ENCODE measurements at places on chromosomes 2 and 18.

DNA sequence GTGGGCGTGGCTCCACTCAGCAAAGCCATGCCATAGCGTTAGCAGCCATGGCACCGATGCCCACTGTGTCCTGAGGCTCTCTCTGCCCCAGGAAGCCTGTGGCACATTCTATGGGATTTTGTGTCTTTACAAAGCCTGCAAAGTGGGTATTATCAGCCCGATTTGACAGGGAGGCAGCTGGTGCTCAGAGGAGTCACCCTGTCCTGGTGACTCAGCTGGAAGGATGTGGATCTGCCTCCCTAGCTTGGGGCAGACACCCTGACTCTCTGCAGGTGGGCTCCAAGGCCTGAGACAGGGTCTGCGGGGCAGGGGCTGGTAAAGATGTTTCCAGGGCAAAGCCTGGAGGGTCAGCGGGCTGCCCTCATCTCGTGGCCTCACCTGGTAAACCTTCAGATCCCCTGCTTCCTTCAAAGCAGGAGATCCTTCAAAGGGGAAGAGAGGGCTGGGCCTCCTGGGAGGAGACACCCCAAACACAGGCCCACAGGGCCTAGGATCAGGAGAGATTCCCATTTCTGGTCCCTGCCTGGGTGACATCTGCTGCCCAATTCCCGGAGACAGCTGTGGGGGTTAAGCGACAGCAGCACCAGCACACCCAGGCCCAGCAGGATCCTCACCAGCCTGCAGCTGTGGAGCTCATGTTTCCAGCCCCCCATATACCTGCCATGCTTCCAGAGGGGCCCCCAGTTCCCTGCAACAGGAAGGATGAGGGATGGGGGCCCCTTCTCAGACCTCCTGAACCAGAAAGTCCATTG, 3.0 kb upstream of the ASB1 start:
- DNase-seq: no peak

- DNase-seq: no peak
Measured at GRCh38 chr2:109318949-109319342, 189.9 kb downstream of the SH3RF3 start.

DNA sequence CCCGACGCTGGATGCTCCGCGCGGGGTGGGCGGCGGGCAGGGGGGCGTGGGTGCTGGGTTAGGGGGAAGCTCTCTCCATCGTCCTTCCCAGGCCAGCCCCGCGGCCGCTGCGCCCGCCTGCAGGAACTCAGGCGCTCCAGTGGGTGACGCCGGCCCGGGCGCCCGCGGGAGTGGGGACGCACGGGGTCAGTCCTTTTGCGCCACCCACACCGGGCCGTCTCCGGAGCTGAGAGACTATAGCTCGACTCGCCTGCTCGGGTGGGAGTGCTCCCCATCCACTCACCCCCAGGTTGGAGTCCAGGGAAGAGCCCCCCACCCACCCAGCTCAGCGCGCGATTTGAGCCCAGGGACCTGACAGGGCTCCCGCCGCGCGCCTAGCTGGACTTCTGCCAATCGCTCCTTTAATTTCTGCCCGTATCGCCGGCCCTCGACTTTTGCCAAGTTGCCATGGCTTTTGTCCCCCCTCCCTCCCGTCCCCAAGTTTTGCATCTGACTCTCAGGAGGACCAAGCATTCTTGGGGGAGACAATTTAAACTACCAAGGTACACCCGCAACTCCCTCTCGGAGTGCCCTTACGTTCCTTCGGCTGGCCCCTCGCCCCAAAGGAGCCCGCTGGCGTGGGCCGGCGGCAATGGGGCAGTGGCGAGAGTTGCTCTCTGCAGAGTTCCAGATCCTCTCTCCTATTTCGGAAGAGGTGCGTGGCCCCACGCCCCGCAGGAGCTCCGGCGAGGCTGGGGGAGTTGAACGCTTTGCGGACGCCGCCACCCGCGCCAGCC, 205.8 kb upstream of the SMAD2 start:
- DNase-seq: no peak

DNA sequence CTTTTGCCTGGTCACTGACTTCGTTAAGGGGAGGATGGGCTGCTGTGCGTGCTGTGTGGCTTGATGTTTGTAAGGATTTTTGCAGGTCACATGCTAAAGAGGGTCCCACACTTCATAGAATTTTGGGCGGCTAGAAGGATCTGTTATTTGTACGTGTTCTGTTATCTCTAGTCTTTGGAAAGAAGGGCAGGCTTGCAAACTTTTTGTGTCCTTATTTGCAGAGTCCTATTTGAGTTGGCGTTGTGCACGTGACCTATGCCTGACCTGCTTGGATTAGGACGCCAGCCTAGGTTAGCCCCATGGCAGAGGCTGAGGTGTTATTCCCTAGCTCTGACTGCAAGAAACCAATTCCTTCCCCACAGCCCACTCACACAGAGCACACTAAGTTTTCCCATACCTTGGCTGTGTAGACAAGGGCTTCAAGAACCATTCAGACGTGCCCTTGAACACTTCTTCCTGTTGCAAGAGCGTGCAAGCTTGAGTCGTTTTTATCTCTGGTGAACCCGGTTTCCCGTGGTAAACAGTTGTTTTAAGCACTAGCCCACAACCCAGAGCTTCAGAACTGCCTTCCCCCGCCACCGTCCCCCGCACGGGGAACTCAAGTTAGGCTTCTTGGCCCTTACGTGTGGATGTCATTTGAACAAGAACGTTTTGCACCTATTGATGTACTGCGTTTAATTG, 94.6 kb downstream of the LDLRAD4 start:
- peak; percentile 43 for DNase-seq

GRCh38 chr18:79275461-79275860, 120.3 kb upstream of the NFATC1 start:
- no peak for DNase-seq

- no peak for DNase-seq
Measured at GRCh38 chr2:67289921-67290371, 107.2 kb upstream of the ETAA1 start.

- no peak for DNase-seq
Measured at GRCh38 chr2:28539118-28539541, 43.3 kb downstream of the PLB1 start.

Measured in activated T-cell treated with anti-CD3 and anti-CD28 coated beads, Interleukin-2, amount 50 U/mL, for 48 hours (primary cell).